ENCODE measurements at places on chromosomes 7 and 10.

DNA sequence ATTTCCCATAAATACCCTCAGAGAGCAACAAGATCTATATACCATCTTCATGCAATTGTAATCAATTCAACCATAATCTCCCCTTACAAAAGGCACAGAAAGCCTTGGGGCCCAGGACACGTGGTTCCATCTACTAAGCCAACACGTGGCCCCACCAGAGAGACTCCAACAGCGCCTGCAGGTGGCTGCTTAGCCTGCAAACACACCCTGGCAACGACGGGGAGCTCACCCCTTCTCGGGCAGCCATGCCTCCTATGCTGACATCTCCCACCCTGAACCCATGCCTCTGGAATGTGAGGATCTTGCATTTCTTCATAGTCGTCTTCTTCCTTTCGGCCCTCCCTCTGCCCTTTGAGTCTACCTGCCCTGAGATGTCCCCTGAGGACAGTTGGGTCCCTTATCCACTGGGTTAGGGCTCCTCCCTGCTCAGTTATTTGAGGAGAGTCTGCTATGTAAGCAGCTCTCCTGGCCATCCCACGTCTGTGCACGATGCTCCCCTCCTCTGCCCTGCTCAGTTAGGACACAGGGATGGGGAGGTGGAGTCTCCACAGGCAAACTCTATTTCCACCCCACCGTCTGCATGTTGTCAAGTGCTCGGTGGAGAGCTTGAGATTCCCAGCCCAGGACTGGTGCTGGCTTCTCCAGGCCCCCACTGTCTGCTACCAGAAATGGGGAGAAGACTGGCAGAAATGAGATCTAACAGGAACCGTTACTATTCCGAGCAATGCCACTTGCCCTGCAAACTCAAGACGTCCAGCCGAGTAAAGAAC lies 36.5 kb downstream of the EBF3 start:
- no peak for DNase-seq

GRCh38 chr10:122503012-122503411 lies 41.7 kb downstream of the HTRA1 start:
- DNase-seq = no peak

GRCh38 chr10:69731698-69732097 lies 70.0 kb upstream of the COL13A1 start:
- DNase-seq = no peak

DNA sequence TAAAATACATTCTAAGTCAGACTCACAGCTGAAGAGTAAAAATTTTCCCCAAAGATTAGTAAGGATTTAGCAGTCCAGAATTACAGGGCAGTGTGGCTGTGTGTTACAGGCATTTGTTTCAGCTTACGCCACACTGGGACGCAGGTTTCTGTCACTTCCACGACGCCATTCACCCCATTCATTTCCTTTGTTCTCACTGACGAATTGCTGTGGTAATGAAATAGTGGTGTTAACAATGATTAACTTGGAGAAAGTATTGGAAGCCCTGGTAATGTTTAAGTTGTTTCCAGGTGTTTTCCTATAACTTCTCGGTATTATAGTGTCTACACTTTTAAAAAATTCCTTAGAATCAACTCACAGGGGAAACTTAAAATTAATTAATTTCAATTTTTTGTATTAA lies 370.9 kb downstream of the SH2D4B start:
- DNase-seq = no peak

GRCh38 chr10:44933451-44934321 lies 22.5 kb downstream of the TMEM72 start:
- no peak for DNase-seq

DNA sequence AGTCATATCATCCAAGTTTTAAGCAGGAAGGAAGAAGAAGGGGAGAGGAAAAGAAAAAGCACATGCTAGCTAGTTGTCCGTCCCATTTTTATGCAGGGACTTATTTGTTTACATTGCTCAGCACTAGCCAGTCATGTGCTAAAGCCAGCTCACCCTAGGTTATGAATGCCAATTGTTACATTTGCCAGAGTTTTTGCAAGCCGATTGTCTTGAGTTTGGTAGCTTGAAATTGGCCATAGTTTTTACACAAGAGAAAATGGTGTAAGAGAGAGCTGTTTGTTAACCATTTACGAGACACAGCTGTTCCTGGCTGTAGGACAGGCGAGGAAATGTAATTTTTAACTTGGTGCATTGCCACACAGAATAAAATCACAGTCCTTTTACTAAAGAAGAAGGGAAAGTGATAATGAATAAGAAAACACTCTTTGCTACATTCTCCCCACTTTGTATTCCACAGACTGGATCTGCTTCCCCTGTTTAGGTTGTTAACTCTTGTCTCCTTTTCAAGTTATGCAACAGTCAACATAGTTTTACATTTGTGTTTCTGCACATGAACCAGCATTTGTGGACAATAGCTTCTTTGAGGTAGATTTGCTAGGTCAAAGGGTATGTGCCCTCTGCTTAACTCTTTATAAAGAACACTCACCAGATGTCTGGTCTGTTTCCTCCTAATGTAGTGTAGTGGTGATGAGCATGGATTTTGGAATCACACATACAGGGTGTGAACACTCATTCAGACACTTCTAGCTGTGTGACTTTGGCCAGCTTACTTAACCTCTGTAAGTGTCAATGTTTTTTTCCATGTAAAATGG lies 357.2 kb downstream of the LRMDA start:
- DNase-seq = no peak

DNA sequence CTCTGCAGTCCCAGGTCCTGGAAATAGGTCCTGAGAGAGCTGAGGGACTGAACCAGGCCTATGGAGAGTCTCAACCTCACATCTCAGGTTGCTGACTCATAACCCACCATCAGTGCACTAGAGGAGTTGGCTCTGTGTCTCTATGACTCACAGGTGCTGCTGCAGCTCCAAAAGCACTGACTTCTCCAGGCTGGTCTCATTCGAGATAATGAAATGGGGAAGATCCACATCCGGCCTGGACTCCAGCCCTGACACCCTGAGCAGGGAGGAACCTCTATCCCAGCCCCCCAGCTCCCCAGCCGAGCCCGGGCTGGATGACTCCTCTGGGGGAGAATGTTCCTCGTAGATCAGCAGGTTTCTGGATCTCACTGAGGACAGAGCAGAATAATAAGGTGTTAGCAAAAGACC lies 35.5 kb upstream of the DGKI start:
- DNase-seq = no peak

DNA sequence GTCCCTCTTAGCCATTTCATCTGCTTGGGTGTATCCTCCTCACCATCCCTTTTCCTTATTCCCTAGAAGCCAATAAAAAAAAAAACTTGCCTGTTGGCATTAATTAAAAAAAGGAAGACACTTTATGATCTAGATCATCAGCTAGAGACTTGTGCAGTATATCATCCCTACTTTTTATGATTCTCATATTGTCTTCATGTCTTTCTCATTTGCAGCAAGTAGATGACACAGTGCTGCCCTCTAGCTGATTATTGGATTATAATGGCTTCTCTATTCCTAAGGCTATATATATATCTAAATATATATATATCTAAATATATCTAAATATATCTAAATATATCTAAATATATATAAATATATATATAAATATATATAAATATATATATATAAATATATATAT lies 272.4 kb upstream of the LRGUK start:
- no peak for DNase-seq

- no peak for DNase-seq
These were observed 3.2 kb downstream of the PRAP1 start for GRCh38 chr10:133350283-133350949.

DNA sequence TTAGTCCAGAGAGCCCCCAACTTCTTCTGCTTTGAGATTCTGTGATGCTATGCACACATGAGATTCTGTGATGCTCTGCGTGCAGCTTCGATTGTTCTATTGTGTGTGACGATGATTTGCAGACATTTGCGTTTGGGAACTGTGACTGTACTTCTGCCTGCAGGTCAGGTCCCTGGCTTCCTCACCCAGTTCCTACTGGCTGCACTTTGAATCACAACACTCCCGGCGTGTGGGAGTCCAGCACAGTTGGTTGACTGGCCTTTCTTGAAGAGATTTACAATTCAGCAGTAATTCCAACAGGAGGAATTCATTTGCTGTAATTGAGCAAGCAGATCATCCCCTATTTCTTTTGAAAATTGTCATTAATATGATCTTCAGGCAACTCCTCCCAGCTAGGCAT lies 252.2 kb upstream of the YAE1 start:
- no peak for DNase-seq

Measured in activated naive CD4-positive, alpha-beta T cell treated with Interleukin-2 at 50 U/mL for 16 hours (primary cell).